ENCODE measurements at places on chromosomes 1 and 21. TPM values are rescaled to one million over a fixed set of nuclear protein-coding genes. Genes with fewer than 3 reads are reported as not detected.

Gene SHE
- total RNA-seq: 0.19 TPM

Gene C1orf115
- 0.75 TPM for total RNA-seq

Gene TRABD2B
- total RNA-seq: 0.49 TPM

Gene ASB17
- not detected for total RNA-seq

- no peak overlapping the region for H3K4me3 ChIP-seq
- no peak overlapping the region for H3K27ac ChIP-seq
- no peaks in the 10 kb centered on the region for H3K27me3 ChIP-seq
Observed at GRCh38 chr1:6358144-6358624, 35.4 kb downstream of the ACOT7 start.

DNA sequence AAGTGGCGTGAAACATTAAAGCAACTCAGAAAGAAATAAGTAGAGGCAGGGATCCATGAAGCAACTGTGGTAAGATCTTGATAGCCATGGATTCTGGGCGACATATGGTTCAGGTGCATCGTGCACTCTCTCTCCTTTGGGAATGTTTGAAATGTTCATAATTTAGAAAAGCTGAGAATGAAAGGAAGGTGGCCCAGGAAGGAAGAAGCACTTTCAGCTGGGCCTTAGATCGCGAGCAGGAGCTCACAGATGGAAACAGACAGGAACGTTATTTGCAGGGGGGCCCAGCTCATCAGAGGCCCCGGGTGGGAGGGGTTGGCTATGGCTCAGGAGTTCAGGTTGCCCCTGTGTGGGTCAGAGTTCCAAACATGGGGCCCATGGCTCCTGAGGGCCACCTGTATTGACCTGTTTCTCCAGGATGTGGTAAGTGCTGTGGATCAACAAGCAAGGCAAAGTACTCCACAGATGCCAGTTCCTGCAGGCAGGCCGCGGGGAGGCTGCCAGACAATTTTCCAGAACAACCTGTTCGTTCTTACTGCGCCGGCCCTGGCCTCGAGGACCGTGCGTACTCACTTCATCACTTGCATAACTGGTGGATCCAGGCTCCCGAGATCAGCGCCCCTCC is 253.2 kb downstream of the TOMM20 start:
- peaks cover 25% of the 10 kb centered on the region for H3K4me1 ChIP-seq
- no peak for DNase-seq
- H3K27ac ChIP-seq: no peak overlapping the region
- H3K4me3 ChIP-seq: no peak overlapping the region
